Aorta (tissue), 5 donors: ENCODE measurements at places on chromosomes 2 and 18. TPM values are rescaled to one million over a fixed set of nuclear protein-coding genes. Genes with fewer than 3 reads are reported as not detected.

Gene TFCP2L1
- total RNA-seq = 0.69 TPM

Gene ITGB6
- 0.18 TPM for total RNA-seq

Gene PLEKHM3
- total RNA-seq = 12.4 TPM

Gene IL1F10
- not detected for total RNA-seq

DNA sequence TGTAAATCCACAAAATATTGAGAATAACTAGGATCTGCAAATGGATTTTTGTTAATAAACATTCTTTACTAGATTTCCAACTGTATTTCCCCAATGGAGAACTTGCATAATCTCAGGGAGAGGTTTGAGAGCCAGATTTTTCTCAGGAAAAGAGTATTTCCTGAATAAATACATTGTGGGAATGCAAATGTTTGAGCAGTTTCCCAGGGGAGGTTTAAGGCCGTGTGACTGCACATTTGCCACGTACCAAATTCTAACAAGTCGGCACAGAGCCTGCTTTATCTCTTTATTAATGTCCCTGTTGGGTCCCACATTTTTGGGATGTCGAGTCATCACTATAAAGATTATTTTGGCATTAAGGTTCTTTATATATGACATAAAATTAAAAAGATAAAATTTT is 27.0 kb downstream of the TFPI start:
- no peaks in the 10 kb centered on the region for H3K27me3 ChIP-seq
- no peaks in the 10 kb centered on the region for H3K36me3 ChIP-seq
- DNase-seq = no peak
- H3K27ac ChIP-seq = no peak overlapping the region

DNA sequence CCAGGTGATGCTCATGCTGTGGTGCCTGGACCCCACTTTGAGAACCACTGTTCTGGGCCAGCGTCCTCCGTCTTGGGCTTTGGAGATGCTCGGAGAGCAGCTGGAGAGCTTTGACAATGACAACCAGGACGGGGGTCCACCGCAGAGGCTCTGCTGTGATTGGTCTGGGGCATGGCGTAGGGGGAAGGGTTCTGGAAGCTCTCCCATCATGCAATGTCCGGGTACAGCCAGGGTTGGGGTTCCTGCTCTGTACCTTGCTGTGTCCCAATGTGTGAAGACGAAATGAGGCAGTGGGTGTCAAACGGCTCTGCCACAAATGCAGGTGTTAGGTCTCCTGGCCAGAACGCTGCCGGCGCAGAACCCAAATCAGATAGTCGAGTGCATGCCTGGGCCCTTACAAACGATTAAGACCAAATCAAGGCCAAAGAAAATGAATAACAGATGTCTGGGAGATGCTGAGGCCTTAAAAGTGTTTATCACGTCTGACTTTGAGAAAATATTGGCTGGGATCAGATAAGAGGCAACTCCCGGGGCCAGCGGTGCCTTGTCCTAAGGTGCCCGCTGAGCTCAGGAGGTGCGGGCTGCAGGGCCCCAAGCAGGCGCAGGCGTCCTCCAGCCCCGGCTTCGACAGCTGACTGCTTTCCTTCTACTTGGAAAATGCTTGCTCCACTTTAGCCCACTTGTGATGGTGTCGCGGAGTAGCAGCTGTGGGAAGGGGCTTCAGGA is 117.2 kb downstream of the VAPA start:
- H3K27ac ChIP-seq = no peak overlapping the region
- DNase-seq = no peak
- H3K4me1 ChIP-seq = no peaks in the 10 kb centered on the region
- H3K4me3 ChIP-seq = no peak overlapping the region
- no peaks in the 10 kb centered on the region for H3K36me3 ChIP-seq
- H3K27me3 ChIP-seq = no peaks in the 10 kb centered on the region

DNA sequence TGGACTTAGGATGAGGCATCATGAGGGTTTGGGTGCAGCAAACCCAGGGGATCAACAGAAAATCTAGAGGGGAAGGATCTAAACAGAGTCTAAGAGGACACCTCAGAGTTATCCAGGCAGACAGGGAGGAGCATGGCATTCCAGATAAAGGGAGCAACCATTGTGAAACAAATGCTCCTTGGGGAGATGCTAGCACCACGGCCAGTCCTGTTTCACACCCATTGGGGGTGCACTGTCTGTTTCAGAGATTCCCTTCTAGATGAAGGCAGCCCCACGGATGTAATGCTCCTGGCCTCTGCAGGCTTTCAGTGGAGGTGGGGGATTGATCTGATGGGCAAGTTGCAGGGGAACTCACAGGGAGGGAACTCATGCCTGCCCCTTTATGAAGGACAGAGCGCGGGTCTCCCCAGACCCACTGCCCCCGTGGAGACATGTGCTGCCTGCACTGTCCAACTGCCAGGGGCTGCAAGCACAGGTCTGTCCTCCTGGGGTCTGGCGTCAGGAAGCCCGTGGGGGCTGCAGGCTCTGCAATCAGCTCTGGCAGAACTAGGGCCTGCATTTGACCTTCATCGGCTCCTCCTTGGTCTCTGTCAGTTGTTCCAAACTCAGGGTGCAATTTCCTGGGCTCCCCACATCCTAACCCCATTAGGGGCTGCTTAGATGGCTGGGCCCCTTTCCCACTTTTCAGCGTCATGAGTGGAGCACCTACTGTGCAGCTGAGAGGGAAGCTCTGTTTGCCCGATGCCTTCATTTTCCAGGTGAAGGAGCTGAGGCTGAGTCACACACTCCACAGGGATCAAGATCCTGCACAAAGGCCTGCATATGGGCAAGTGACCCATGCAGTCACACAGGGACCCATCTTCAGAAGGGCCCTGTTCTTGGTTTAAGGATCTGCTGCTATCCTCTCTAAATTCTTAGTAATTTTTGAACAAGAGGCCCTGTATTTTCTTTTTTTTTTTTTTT is 163.4 kb downstream of the ARL4C start:
- DNase-seq = no peak
- H3K4me3 ChIP-seq = no peak overlapping the region
- H3K27me3 ChIP-seq = no peaks in the 10 kb centered on the region
- no peak overlapping the region for H3K27ac ChIP-seq
- H3K4me1 ChIP-seq = no peaks in the 10 kb centered on the region
